ENCODE measurements at places on chromosomes 3 and 15.

- no peak for DNase-seq
Observed at GRCh38 chr3:13021141-13022114, 51.8 kb downstream of the IQSEC1 start.

- no peak for DNase-seq
Observed at GRCh38 chr3:105950881-105951600, 82.2 kb upstream of the CBLB start.

GRCh38 chr15:86942285-86942684 lies 862.6 kb downstream of the AGBL1 start:
- DNase-seq, result no peak

GRCh38 chr15:52011711-52012144 lies 7.3 kb upstream of the MAPK6 start:
- no peak for DNase-seq

GRCh38 chr15:39581793-39582285 lies 960 bp downstream of the THBS1 start:
- peak; percentile 28 for DNase-seq

DNA sequence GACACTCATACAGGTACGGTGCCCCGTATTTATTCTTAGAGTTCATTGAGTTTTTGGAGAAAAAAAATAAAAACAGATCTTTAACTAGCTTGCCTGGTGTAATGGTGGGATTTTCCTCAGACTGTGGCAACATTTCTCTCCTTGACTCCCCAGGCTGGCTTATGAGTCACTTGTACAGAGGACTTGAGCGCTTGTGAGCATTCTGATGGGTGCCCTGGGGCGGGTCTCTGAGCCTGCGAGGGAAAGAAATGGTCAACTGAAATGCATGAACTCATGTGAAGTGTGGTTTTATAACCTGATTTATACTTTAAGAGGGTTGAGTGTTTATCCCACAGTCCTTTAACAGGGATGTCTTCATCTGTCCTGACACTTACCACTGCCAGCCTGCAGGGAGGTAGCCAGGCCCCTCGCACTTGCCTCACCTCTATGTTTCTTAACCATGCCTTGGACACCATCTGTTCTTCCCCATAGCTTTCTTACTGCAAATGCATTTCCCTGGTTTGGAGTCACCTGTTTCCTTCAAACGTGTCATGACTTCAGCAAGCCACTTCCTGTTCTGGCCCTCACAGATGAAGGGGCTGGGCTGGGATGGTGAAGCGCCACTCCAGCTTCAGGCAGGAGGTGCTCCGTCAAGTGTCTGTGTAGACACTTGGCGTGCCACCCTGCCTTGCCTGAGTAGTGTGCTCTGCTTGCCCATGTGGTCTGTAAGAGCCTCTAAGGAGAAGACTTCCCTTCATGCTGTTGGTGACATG lies 118.7 kb downstream of the PDE8A start:
- no peak for DNase-seq

DNA sequence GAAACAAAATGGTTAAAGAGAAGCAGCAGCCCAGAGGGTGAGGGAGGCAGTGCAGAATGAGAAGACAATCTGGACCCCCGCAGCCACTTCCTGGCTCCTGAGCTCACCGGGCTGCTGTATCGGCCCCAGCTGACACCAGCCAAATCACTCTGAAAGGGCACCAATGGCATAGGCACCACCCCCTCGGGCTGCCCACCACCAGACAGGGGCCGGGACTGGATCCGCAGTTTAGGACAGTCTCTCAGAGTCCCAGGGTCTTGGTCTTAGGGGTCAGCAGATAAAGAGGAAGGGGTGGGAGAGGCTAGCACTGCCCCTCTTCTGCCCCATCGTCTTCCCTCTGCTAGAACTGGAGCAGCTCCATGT lies 17.9 kb upstream of the EHD4 start:
- no peak for DNase-seq

- DNase-seq, result no peak
Observed at GRCh38 chr15:92638291-92638708, 17.3 kb downstream of the FAM174B start.

- no peak for DNase-seq
Observed at GRCh38 chr3:31412832-31413231, 119.9 kb upstream of the STT3B start.

DNA sequence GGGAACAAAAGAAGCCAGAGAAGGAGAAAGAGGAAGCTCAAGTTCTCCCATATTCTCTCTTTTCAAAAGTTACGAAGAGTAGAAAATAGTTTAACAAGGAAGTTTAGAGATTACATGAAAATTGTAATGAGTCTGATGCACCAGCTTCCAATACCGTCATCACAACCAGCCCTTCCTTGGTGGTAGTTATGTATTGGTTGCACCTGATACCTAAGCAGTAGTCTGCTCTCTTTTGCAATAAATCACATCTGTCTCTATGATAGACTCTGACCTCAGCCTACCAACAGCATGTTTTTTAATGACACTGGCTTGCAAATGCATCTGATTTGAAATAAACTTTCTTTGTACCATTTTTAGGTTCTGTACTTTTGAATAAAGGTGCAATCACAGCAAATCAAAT lies 575.8 kb downstream of the FHIT start:
- DNase-seq, result no peak

DNA sequence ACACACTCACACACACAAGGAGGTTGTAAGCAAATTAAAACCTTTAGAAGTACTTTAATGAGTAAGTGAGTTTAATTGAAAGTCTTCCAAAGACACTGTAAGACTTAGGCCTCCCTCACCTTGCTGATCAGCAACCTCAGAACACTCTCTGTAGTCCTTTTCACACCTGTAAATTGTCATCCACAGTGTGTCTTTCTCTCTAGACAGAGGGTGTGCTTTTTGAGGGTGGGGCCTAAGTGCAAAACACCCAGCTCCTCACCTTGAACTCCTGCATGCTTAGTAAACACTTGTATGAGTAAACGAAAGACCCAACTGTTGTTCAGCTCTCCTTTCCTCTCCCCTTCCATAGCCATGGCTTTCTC lies 183.2 kb upstream of the IL12A start:
- no peak for DNase-seq

DNA sequence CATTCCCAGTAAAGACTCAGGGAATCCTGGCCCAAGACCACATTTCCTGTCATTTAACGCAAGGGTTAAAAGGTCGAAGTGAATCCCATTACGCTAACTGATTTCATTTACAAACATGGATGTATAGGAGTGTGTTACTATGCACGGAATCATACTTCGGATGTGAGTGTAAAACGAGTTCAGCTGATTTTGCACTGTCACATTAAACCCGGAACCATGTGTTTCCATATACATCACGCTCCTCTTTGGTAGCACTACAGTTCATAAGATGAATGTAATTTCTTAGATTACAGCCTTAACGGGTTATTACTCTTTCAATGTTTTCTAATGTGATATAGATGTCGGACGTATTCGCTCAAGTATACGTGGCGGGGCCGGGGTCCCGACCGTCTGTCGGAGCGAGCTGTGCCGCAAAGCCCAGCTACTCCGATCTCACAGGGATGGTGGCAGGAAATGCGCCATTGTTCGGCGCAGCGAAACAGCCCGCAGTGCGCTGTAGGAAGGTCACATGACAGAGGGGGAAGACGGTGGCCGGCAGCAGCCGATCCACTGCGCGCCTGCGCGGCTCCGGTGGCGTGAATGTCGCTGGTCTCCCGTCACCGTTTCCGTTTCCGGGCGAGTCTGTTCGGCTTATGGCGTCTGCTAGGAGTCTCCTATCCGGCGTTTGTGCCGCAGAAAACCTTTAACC lies 97.3 kb downstream of the NPAP1 start:
- DNase-seq, result peak; percentile 35

DNA sequence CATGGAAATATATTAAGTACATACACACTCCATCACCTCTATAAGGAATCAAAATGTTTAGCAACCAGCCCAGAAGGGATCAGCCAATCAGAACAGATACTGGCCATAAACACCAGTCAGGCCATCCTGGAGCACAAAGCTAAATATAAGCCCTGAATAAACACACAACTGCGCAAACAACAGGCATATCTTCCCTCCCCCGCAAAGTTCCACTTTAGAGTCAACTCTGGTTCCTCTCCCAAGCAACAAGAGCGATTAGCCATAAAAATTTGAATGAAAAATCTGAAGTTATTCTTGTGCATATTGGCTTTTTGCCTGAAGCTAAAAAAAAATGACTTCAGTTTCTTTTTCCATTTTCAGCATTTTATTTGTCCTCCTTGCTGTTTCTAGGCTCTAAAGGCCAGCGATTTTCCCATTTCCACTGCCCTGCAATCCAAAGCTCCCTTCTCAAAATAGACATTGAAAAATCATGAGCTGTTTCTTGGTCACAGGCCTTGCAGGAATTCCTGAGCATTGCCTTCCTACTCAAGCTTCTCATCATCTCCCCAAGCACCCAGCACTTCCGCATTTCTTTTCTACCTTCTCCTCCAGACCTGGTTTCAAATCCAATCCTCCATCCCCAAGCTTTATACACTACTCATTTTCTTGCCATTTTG lies 247.9 kb downstream of the ZMAT3 start:
- peak; percentile 25 for DNase-seq

DNA sequence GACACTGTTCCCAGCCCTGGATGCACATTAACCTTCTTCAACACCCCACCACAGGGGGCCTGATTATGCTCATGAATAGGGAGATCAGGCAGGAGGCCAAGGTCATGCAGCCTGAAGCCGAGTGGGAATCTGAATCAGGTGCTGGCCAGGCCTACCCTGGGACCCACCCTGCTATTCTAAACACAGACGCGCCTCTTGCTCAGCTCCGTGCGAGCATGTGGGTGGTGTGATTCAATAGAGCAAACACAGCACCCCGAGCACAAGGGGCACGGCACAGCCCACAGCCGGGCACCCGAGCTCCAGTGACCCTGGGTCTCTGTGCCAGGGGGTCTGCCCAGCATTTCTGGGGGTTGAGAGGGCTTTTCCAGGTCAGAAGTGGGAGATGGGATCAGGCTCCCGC lies 24.6 kb upstream of the GRIP2 start:
- DNase-seq, result no peak

DNA sequence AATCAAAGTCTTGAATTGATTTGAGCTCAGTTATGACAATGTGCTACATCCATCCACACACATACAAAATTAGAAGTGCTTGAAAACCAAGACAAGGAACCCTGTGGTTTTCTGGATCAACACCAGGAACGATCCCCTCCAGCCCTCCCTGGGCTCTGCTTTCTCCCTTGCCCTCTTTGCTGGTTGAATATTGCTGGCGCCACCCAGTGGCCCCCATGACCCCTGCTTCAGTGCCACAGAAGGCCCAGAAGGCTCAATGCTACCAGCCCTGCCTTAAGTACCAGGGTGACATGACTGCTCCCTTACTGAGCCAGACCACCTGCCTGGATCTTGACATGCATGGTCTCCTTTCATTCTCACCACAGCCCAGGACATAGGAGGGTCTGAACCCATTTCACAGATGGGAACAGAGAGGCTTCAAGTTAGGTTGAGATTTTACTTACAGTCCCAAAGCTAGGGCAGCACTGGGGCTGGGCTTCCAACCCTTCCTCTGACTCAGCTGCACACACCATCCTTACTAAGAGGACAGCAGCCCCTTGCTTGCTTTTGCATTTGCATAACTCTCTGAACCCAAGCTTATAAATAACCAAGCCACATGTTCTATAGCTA lies 15.0 kb downstream of the IL12A start:
- no peak for DNase-seq

DNA sequence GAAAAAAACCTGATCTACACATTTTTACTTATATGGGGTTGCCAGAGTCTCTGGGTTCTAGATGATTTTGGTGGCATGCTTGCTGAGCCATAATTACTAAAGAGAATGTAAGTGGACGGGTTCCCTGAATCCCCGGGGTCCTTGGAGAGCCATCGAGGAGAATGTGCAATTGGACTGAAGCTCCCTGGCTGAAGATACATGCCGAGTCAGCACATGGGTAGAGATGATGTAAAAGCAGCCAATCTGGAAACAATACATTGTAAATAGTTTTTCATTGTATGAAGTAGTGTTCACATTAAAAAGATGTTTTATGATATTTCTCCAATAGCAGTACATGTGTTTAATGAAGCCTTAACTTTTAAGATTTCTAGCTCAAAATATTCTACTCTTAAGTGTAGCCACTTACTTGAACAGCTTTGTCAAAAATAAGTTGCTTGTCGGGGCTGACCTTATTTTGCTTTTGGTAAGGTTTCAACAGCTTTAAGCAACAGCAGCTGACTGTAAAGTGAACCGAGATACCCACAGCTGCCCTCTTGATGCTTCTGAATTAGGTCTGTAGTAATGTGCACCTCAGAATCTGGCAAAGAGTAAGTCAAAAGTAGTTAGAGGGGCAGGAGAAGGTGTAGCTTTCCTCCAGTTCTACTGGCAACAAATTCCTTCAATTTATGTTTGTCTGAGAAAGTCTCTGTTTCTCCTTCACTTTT lies 205.7 kb downstream of the PLCL2 start:
- DNase-seq, result no peak

GRCh38 chr3:123072152-123072551 lies 5.3 kb downstream of the PDIA5 start:
- DNase-seq, result no peak

DNA sequence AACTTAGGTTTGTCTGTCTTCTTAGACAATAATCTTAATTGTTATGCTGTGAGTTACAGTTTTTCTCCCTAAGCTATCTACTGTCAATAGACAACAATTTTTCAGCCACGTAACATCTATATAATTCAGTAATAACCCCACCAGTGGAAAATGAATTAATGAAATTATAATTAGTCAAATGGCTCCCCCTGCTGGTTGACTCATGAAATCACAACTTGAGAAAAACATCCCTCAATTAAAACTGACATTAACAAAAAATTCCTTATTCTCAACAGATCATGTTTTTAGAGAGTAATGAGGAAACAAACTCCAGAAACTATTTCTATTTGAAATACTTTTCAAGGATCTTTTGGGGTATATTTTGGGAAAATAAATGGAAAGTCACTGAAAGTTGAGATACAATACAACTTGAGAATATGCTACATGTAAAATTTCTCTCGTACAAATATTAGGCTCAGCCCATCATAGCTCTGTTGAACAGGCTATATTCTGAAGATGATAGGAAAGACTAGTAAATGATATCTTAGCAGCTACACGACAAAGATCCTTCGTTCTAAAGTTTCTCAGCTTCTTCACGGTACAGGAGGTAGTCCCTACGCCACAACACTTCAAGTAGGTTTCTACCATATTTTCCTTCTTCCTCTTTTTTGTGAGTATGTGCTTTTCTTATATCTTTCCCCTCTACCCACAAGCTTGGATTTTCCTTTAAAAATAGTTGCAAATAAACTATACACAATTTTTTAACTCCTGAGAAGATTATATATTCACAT lies 20.7 kb downstream of the PPP1R2 start:
- no peak for DNase-seq

GRCh38 chr3:3560591-3561311 lies 238.5 kb upstream of the LRRN1 start:
- DNase-seq, result peak; percentile 6

All from stromal cell of bone marrow (primary cell).